Inflammatory macrophage treated with lipopolysaccharide for 4 hours (primary cell): ENCODE measurements at places on chromosomes 5 and 9.

DNA sequence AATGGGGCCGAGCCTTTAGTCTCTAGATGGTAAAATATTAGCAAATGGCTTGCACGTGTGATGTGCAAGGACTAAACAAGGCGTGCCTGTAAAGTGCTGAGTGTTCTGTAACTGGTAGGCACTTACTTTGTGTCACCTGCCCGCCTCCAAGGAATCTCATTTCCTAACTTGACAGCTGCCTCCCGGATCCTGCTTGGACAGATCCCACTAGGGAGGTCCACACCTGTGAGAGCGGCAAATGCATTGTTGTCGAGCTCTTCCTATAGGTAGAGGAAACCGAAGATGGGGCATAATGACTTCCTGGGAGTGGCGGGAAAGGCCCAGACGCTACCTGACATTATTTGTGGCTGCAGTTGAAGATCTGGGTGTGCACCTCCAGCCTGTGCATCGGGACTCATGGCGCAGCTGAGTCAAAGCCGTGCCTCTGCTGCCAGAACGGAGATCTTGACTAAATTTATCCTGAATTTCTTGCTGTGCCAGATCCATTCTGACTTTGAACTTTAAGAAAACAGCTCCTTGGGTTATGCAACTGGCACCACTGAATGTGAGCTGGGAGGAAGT, 79.8 kb downstream of the TENT4A start:
- DNase-seq: no peak

DNA sequence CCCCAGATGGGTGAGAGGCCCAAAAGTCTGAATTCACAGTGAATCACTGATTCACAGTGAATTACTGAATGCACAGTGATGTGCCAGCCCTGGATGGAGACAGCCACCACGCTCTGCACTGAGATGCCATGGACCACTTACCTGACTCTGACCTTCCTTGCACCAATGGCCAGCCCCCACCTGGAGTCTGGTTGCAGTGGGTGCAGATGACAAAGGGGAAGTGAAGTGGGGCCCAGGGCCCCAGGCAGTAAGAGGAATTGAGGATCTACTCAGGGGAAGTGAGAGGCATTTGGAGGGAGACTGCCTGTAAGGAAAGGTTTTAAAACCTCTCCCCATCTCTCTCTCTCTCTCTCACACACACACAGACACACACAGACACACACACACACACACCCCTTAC, 412.1 kb downstream of the CYLC2 start:
- no peak for DNase-seq

- no peak for DNase-seq
Measured at GRCh38 chr9:24073007-24073592, 247.1 kb upstream of the ELAVL2 start.

DNA sequence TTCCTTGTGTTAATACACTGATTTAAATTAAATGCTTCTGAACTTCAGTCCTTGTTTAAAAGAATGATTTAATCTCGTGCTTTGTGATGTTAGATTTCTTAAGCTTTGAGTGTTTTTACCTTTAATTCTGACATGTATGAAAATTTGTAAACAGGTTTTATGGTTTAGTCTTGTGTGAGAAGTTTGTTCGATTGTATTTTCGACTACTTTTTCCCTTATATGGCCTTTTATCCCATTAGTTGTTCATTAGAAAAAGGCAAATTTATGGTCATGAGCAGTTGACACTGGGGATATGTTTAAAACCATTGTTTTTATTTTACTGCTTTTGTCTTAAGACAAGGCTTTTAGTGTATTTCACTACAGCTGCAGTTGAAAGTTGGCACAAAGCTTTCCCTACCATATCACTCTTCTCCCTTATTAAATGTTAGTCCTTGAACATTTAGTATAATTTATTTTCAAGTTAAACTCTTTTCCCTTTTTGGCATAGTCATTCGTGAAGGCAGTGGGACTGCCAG, 3.3 kb downstream of the UBE2R2 start:
- DNase-seq: no peak

GRCh38 chr9:21964925-21965385, 29.2 kb downstream of the CDKN2A start:
- peak; percentile 68 for DNase-seq

GRCh38 chr9:95044731-95045508, 272.6 kb downstream of the FANCC start:
- DNase-seq: no peak

GRCh38 chr9:138063785-138064184, 186.2 kb downstream of the CACNA1B start:
- no peak for DNase-seq

- no peak for DNase-seq
Measured at GRCh38 chr5:173662581-173663351, 46.3 kb upstream of the BOD1 start.

- no peak for DNase-seq
Measured at GRCh38 chr5:40453689-40454088, 226.0 kb upstream of the PTGER4 start.

DNA sequence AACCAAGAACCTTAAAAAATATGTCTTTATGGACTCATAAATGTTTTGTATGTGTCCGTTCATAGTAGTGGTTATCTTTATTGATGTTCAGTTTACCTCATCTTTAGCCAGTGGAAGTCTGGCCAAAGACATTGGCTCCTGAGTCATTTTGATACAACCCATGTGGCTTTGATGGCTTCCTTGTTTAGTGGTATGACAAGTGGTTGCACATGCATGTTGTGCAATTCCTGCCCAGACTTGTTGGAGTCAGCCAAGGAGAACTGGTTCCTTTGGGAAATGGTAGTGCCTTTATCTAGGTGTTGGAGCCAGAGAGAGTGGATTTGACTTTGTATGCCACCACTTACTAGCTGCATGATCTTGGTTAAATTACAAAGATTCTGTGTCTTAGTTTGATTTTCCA, 94.3 kb downstream of the RPS23 start:
- DNase-seq: peak; percentile 43

GRCh38 chr5:165057145-165057544, 1551.7 kb downstream of the MAT2B start:
- no peak for DNase-seq

GRCh38 chr5:111386832-111387162, 125.5 kb downstream of the STARD4 start:
- no peak for DNase-seq

- DNase-seq: peak; percentile 58
Measured at GRCh38 chr5:17154211-17154996, 63.0 kb upstream of the BASP1 start.

DNA sequence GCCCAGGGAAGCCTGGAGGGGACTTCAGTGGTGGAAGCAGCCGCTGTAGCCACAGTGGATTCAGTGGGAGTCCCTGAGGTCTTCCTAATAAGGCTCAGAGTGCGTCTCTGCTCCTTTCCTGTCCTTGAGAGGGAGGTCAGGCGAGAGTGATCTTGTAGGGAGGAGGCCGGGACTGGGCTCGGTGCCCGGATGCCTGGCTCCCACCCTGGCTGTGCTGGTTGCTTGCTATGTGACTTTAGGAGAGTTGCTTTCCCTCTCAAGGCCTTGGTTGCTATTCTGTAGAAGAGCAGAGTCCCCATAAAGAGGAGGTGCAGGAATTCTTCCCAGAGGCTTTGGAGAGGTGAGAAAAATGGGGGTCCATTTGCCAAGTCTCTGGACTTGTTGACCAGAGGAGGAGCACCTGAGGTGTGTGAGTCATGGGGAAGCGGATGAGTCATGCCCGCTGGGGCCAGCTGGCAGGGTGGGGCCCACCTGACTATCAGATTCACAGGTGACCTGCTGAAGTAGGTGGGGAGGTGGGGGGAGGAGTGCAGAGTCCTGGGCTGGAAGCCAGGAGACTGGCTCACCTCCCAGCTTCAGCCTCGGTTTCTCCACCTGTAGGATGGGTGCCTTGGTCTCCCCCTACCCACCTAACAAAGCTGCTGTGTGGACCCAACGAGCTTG, 13.8 kb downstream of the GSN start:
- DNase-seq: peak; percentile 5

- no peak for DNase-seq
Measured at GRCh38 chr5:160048131-160048530, 39.2 kb downstream of the TTC1 start.

- peak; percentile 49 for DNase-seq
Measured at GRCh38 chr5:96807075-96807654, 580 bp downstream of the ERAP1 start.

DNA sequence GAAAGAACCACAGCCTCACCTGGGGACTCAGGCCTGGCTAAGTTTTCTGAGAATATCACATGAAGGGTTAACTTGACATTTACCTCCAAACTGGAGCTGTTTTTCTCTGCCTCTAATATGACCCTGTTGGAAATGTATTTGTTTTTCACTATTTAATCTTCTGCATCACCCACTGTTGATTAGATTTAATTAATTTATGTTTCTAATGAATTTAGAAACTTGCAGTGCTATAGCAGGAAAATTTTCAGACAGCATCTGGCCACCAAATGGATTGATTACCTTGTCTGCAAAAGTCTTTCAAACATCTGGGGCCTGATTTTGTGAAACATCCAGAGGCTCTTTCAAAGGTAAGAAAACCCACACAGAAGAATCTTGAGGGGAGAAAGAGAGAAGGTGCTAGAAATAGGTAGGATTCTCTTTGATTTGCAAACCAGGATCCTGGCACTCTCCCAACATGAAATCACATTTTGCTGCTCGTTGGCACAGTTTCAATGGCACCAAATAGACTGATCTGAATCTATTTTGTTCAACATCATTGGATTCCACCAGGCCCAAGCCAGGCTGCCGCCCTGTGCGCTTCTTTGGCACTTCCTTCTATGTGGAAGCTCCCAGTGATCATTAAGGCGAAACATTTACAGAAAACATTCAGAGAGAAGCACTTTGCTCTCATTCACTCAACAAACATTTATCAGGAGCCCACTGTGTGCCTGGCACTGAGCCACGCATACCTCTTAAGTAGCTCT, 157.3 kb downstream of the PPP2R2B start:
- no peak for DNase-seq

GRCh38 chr5:173742432-173742816, 126.0 kb upstream of the BOD1 start:
- peak; percentile 92 for DNase-seq

DNA sequence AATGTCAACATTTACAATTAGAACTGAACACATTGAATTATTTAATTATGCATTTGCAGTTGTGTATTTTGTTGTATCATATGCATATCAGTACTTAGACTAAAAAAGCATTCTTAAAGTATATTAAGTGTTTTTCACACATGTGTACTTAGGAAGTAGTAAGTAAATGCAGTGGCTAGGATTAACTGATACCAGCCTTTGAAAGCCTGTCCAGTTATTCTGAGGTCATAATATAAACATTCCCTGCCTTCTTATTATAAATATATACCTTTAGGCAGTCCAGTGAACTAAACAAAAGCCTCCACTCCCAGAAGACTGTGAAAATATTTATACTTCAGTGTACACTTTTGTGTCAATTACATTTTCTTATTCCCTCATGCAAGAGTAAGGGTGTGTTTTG, 83.8 kb downstream of the TLE4 start:
- DNase-seq: no peak

DNA sequence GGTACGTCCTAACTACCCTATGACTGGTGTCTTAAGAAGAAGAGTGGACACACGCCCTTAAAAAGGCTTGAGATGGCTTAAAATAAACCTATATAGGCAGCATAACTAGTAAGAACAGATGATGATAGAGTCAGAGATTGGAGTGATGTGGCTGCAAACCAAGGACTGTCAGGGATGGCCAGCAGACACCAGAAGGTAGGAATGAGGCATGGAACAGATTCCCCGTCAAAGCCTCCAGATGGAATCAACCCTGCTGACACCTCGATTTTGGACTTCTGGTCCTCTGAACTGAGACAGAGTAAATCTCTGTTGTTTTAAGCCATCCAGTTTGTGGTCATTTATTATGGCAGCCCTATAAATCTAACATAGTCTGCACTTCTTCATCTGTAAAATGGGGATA, 7.4 kb downstream of the TMOD1 start:
- no peak for DNase-seq
